Gastroesophageal sphincter (tissue), 4 donors: ENCODE measurements at places on chromosomes 6 and 20. TPM values are rescaled to one million over a fixed set of nuclear protein-coding genes. Genes with fewer than 3 reads are reported as not detected.

Gene TRIM31
- not detected for total RNA-seq

GRCh38 chr6:157983406-157984119 is 1.9 kb downstream of the SYNJ2 start:
- peak overlapping the region; percentile 93 for H3K4me3 ChIP-seq
- peaks cover 64% of the 10 kb centered on the region for H3K4me1 ChIP-seq
- no peaks in the 10 kb centered on the region for H3K36me3 ChIP-seq

Gene FAM217A
- not detected for total RNA-seq

DNA sequence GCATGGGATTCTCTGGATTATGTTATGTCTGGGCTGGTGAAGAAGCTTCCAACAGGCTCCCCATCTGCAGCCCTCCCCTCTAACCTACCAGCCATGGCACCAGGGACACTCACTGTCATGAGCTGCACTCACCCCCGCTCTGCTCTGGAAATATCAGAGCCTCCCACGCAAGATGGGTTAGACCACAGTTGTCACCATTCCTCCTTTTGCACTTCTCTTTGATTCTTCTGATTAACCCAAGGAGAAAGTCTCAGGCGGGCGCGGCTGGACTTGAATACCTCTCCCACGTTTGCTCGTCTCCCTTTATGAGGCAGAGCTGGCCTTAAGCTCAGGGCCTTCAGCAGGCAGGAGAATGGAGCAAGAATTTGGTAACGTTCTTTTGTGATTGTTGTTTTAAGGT is 128.1 kb downstream of the CEBPB start:
- H3K4me3 ChIP-seq: no peak overlapping the region
- ATAC-seq: no peak
- H3K36me3 ChIP-seq: no peaks in the 10 kb centered on the region
- H3K27me3 ChIP-seq: no peaks in the 10 kb centered on the region

DNA sequence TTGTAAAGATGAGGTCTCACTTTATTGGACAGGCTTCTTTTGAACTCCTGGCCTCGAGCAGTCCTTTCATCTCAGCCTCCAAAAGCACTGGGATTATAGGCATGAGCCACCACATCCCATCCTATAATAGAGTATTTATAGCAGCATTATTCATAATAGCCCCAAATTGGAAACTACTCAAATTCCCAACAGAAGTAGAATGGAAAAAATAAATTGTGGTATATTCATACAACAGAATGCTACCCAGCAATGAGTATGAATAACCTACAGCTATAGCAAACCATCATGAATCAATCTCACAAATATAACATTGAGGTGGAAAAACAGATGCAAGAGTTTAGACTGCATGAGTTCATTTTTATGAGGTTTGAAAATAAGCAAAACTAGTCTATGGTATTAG is 84.8 kb upstream of the BTBD3 start:
- no peaks in the 10 kb centered on the region for H3K36me3 ChIP-seq
- ATAC-seq: no peak
- H3K4me3 ChIP-seq: no peak overlapping the region
- no peaks in the 10 kb centered on the region for H3K27me3 ChIP-seq
- no peak overlapping the region for H3K27ac ChIP-seq
- H3K4me1 ChIP-seq: no peaks in the 10 kb centered on the region

Gene GHRH
- total RNA-seq: not detected

DNA sequence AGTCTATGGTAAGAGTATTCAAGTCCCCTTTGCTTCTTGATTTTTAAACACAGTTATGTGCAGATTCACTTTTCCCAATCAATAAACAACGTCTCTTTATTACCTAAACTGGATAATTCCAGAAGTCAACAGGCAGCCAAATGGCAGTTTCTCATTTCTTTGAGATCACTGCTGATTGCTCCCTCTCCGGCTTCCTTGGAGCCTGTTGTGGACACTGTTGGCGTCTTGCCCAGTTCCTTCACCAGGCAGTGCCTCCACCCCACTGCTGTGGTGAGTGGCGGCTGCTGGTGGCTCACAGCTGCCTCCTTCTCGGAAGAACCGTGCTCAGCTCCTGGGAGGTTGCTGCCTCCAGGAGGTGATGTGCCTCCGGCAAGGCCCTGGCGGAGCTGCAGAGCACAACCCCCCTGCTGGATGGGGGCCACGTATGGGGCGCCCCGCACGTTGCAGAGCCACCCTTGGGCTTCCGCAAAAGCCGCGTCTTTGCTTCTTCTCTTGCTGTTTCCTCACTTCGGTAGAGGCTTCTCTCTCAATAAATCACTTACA is 105.1 kb upstream of the CNKSR3 start:
- no peaks in the 10 kb centered on the region for H3K4me1 ChIP-seq
- no peak for ATAC-seq
- H3K27me3 ChIP-seq: no peaks in the 10 kb centered on the region
- H3K27ac ChIP-seq: no peak overlapping the region
- H3K36me3 ChIP-seq: no peaks in the 10 kb centered on the region

DNA sequence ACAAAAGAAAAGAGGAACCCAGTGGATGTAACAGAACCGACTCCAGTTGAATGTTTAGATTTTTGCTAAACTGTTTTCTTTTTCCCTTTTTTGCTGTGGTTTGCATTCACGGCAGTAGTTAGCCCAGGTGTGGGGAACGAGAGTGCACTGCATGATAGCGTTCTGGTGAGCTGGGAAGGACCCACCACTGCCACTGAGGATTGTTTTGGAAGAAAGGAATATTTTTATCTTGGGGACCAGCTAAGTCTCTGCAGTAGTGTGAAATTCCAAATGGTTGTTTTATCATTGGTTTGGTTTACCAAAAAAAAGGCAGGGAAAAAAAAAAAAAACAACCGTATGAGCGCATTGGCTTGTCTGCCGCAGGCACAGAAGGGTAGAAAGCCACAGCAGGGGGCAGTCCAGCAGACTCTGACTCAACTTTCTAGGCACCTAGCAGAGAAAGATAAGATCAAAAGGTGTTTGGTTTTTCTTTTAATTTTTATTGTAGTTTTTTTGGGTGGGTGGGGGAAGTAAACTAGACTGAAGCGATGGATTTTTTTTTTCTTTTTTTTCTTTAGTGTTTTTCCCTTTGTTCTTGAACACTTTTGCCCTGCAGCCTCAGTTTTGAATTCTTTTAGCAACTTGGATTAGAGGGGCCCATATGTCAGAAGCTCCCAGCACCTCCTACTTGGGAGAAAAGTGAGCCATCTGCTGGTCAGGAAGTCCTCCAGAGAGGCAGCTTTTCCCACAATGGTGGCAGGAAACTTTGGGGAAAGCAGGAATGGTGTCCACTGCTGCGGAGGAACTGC is 13.5 kb upstream of the RAB5IF start:
- no peak overlapping the region for H3K27ac ChIP-seq
- peaks cover 8% of the 10 kb centered on the region for H3K4me1 ChIP-seq
- ATAC-seq: no peak
- H3K27me3 ChIP-seq: no peaks in the 10 kb centered on the region
- peaks cover 50% of the 10 kb centered on the region for H3K36me3 ChIP-seq
- no peak overlapping the region for H3K4me3 ChIP-seq

DNA sequence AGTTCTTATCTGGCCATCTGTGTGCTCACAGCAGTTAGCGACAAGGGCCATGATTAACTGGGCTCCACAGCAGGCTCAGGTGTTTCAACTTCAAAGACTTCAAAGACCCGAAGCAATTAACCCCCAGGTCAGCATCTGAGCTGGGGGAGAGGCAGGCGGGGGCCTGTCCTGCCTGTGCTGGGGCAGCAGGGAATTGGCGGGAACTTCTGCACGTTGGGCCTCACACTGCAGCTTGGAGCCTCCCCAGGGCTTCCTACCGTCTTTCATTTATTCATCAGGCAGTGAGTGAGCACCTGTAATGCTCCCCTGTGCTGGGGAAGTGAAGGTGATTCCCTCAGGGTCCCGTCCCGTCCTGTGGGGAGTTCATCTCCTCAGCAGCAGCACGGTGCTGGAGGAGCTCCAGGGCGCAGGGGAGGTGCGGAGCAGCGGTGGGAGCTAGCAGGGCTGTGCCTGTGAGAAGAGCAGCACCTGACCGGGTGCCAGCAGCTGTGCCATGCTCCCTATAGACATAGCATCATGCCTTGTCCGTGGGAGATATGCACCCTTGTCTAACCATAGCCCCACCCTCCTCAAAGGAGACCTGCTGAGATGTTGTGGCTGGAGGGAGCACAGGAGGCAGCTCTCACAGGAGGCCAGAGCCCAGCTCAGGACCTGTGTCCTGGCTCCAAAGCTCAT is 51.8 kb upstream of the FRMD1 start:
- no peak for ATAC-seq
- peaks cover 9% of the 10 kb centered on the region for H3K27me3 ChIP-seq
- H3K36me3 ChIP-seq: no peaks in the 10 kb centered on the region
- H3K27ac ChIP-seq: no peak overlapping the region
- no peak overlapping the region for H3K4me3 ChIP-seq
- peaks cover 18% of the 10 kb centered on the region for H3K4me1 ChIP-seq

DNA sequence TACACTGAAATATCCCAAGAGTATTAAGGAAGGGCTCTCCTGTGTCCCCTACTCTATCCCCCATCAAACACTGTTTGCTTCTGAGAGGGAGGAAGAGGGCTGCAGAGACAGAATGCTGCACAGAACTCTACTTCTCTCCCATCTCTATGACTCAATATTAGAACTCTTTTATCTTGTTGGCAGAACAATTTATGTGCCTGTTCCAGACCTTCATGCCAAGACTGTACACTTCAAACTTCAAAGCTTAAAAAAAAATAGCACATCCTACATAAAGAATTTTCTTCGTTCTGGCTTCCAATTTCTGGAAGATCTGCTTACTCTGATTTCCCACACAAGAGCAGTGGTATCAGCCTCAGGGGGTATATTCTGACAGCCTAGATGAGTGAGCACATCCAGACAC is 19.6 kb upstream of the GPR63 start:
- H3K36me3 ChIP-seq: no peaks in the 10 kb centered on the region
- no peaks in the 10 kb centered on the region for H3K27me3 ChIP-seq
- no peak overlapping the region for H3K4me3 ChIP-seq

GRCh38 chr6:88650029-88650619 is 313.3 kb downstream of the RNGTT start:
- no peak overlapping the region for H3K4me3 ChIP-seq
- no peak overlapping the region for H3K27ac ChIP-seq
- ATAC-seq: no peak
- H3K4me1 ChIP-seq: no peaks in the 10 kb centered on the region
- no peaks in the 10 kb centered on the region for H3K36me3 ChIP-seq
- no peaks in the 10 kb centered on the region for H3K27me3 ChIP-seq

- no peak overlapping the region for H3K4me3 ChIP-seq
- H3K4me1 ChIP-seq: peaks cover 5% of the 10 kb centered on the region
- no peak for ATAC-seq
- no peaks in the 10 kb centered on the region for H3K27me3 ChIP-seq
- H3K27ac ChIP-seq: no peak overlapping the region
- no peaks in the 10 kb centered on the region for H3K36me3 ChIP-seq
Observed at GRCh38 chr6:53686355-53686940, 20.9 kb upstream of the KLHL31 start.

Gene MAP3K7
- 22.6 TPM for total RNA-seq

DNA sequence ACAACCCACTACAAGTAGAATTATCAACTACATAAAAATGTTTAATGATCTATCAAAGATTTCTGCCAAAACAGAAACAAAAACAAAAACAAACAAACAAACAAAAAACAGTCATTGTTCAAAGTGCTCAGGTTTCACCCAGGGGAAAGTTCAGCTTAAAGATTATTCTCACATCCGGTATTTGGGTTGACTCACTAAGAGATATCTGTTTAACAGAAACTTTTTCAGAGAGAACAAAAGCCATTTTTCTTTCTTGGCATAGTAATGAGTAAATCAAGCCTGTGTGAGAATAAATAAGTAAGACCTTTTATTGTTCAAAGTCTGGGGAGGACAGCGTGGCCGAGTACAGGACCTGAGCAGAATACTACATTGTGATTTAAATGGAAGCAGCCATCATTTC is 143.6 kb downstream of the RCAN2 start:
- H3K4me1 ChIP-seq: no peaks in the 10 kb centered on the region
- no peaks in the 10 kb centered on the region for H3K36me3 ChIP-seq
- H3K27ac ChIP-seq: no peak overlapping the region
- no peaks in the 10 kb centered on the region for H3K27me3 ChIP-seq
- ATAC-seq: no peak

Gene LGSN
- not detected for total RNA-seq

DNA sequence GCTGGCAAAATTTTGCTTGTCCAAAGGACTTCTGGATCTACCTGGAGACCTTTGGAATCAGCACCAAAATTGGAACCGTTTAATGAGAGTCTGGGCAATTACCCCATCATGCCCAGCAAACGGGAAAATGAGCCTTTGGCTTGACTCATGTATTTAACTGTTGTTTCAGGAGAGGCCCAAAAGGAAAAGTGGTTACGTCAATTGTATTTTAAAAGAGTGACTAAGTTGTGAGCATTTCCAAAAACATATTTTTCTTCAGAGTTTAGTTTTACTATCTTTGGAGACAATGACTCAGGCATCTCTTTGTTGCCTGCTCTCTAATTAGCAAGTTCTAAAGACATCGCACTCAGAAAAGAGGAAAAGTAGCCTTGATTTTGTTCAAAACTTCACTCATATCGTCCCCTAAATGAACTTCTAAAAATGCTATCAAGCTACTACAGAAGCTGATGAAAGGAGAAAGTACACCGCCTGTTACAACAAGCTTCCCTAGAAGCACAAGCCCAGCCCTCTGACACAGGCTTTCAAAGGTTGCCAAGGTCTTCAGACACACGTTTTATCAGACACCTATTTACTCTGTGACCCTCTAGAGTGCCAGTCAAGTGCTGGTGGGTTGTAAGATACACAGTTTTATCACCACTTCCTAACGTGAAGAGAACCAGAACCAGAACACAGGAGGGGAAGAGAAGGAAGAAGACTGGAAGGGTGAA is 146.2 kb downstream of the TBX18 start:
- no peaks in the 10 kb centered on the region for H3K4me1 ChIP-seq
- no peak for ATAC-seq
- H3K27ac ChIP-seq: no peak overlapping the region
- H3K27me3 ChIP-seq: no peaks in the 10 kb centered on the region
- H3K4me3 ChIP-seq: no peak overlapping the region

DNA sequence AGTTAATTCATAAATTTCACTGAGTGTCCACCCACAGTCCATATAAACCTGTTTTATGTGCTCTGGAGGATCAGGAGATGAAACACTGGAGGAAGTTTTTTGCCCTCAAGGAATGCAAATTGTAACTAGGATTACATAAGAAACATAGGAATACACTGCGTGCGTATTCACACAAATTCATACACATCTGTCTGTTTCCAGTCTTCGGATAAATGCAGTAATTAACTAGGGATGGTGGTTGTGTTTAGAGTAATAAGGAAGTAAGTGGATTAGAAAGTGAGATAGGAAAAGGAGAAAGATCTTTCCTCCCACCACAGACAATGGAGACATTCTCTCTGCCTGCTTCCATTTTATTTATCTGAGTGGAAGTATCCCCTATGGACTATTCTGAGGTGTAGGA is 35.7 kb upstream of the POPDC3 start:
- no peaks in the 10 kb centered on the region for H3K27me3 ChIP-seq
- ATAC-seq: no peak
- no peak overlapping the region for H3K27ac ChIP-seq
- no peaks in the 10 kb centered on the region for H3K4me1 ChIP-seq
- H3K4me3 ChIP-seq: no peak overlapping the region
- H3K36me3 ChIP-seq: no peaks in the 10 kb centered on the region

Gene SMLR1
- total RNA-seq: not detected

GRCh38 chr6:133683308-133683580 is 205.7 kb upstream of the TCF21 start:
- no peaks in the 10 kb centered on the region for H3K36me3 ChIP-seq
- ATAC-seq: no peak
- H3K27ac ChIP-seq: no peak overlapping the region
- H3K4me3 ChIP-seq: no peak overlapping the region
- no peaks in the 10 kb centered on the region for H3K27me3 ChIP-seq
- peaks cover 25% of the 10 kb centered on the region for H3K4me1 ChIP-seq
